ENCODE measurements at places on chromosomes 7 and 10. TPM values are rescaled to one million over a fixed set of nuclear protein-coding genes. Genes with fewer than 3 reads are reported as not detected.

Gene SMKR1
- 4.7 TPM for total RNA-seq

Gene GRM3
- not detected for total RNA-seq

Gene C10orf62
- total RNA-seq, result not detected

Gene TMEM60
- 11.5 TPM for total RNA-seq

Gene ZNF425
- 1.0 TPM for total RNA-seq

Gene ADRB1
- not detected for total RNA-seq

Gene MMD2
- not detected for total RNA-seq

Gene DGKI
- total RNA-seq, result 2.8 TPM

Gene CCDC146
- total RNA-seq, result 2.9 TPM

Gene VWA2
- total RNA-seq, result not detected

Gene IFIT1B
- not detected for total RNA-seq

Gene AKR1C8
- total RNA-seq, result not detected

Gene UTF1
- 0.28 TPM for total RNA-seq

Gene NODAL
- total RNA-seq, result not detected

Gene LRRC18
- not detected for total RNA-seq

Gene ACHE
- total RNA-seq, result 0.21 TPM

Gene ATG9B
- total RNA-seq, result 5.0 TPM

Gene SOSTDC1
- total RNA-seq, result not detected

Gene CACNA2D1
- not detected for total RNA-seq

Gene GDF2
- total RNA-seq, result not detected

Gene RNF133
- not detected for total RNA-seq

Gene TRIM73
- total RNA-seq, result 6.4 TPM

Gene CFAP46
- total RNA-seq, result not detected

Gene OR2A12
- total RNA-seq, result not detected

Gene TMEM26
- not detected for total RNA-seq

Gene LIPJ
- not detected for total RNA-seq

Gene KLF14
- not detected for total RNA-seq

Gene PLPP4
- total RNA-seq, result not detected

Gene UNC5B
- total RNA-seq, result not detected

Gene STEAP1
- total RNA-seq, result 0.50 TPM

Gene GPC2
- total RNA-seq, result 7.8 TPM

Gene C10orf105
- total RNA-seq, result 0.11 TPM

Gene CHAT
- total RNA-seq, result 2.2 TPM

Gene TAC1
- 2.0 TPM for total RNA-seq

Gene MUC12
- total RNA-seq, result 0.85 TPM

Gene CALHM1
- not detected for total RNA-seq

Gene GDF10
- 0.11 TPM for total RNA-seq

Gene HOGA1
- not detected for total RNA-seq

Gene TAS2R4
- total RNA-seq, result 0.94 TPM

Gene AKR1E2
- 10.1 TPM for total RNA-seq

Gene NXPH1
- not detected for total RNA-seq

Gene VAX1
- not detected for total RNA-seq

Gene EPDR1
- total RNA-seq, result 0.62 TPM

Gene STMP1
- total RNA-seq, result 25.1 TPM

Gene GPR37
- total RNA-seq, result not detected
